Melanocyte of skin (primary cell): ENCODE measurements at places on chromosomes 5 and 9. TPM values are rescaled to one million over a fixed set of nuclear protein-coding genes. Genes with fewer than 3 reads are reported as not detected.

Gene CD14
- total RNA-seq, result 1.8 and 3.4 TPM in 2 replicates

Gene EQTN
- 0.34 TPM in 1 of 2 replicates, not detected in the other for total RNA-seq

Gene HAPLN1
- total RNA-seq, result not detected in 2 replicates

Gene CDC20B
- not detected in 2 replicates for total RNA-seq

Gene TRIM36
- 3.2 and 7.3 TPM in 2 replicates for total RNA-seq

Gene GRXCR2
- not detected in 2 replicates for total RNA-seq
